ENCODE measurements at places on chromosomes 1 and 21.
A peak's percentile ranks its signal among the peaks of the same experiment; 100 is the strongest.

DNA sequence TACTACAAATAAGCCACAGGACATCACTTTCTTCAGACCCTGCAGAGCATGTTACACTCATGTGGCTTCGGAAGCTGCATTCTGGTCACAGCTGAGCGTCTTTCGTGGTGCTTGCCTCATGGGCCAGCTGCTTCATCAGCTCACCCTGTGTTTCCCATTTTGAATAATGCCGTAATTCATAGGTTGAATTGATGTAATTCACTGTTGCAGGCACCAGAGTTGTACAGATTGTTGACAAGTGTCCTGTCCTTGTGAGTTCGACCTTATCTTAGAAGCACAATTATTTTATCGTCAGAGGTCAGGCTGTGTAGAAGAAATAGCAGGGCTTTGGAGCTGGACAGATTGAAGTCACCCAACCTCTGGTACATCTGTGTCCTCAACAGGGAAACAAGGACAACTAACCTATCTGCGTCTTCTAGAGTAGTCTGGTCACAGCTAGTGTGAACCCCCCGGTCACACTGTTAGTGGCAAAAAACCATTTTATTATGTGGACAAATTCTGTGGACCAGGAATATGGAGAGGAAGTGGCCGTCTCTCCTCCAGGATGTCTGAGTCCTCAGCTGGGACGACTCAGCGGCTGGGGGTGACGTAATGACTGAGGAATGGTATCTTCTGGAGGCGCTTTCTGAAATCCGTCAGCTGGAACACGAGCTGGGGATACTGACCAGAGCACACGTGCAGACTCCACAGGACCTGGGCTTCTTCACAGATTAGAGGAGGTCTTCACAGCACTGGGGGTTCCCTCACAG lies 17.8 kb downstream of the PKNOX1 start:
- no peak for DNase-seq

- DNase-seq: no peak
These were observed 229.9 kb downstream of the TGFB2 start for GRCh38 chr1:218575079-218575478.

GRCh38 chr21:45460611-45461368 lies 55.8 kb downstream of the COL18A1 start:
- peak; percentile 39 for DNase-seq

- peak; percentile 45 for DNase-seq
These were observed 30.0 kb downstream of the SOX13 start for GRCh38 chr1:204102739-204103430.

DNA sequence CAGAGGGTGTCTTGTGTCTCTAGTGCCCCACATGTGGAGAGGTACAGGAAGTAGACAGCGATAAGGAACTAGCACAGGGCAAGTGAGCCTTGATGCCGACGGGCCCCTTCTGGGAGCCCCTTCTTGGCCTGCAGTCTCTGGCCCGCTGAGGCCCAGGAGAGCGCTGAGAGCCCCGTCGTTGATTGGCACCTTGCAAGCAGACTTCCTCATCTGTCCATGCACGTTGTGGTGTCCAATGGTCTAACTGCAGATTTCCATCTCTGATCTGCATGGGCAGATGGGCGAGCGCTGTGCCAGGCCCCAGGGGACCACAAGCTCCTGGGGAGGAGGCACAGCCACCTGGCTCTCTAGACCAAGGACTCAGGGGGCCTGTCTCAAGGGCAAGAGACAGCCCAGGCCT lies 32.4 kb downstream of the PLEKHA6 start:
- no peak for DNase-seq

DNA sequence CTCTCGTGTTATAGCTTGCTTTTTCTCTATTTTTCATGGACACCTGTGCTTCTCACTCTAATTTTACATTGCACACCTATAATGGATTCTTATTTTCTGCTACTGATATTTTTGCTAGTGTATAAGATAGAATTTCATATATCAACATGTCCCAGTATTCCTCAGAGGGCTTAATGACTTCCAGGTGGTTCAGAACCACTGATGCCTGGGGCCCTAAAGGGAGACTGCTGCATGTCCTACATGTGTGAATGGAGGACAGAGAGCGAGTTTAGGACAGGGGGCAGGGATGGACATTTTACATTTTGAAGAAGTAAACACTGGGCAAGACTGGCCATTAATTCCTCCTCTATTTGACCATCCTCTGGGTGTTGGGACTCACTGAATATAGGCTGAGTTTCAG lies 100.6 kb downstream of the DISC1 start:
- DNase-seq: no peak

DNA sequence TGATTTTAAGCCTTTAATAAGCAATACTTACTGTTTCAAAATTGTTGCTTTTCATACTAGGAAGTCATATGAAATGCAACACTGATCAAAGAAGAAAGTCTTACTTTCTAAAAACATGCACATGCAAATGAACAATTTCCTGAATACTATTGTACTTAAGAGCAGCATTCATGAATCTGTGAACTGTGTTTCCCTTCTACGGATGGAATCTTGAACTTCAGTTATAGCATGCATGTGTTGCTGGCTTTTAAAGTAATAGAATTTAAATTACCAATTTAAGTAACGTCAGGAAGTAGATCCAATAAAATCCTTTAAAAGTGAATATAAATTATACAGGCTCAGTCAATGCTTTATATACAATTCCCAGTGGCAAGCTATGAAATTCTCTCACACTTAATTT lies 348.9 kb downstream of the KCNT2 start:
- no peak for DNase-seq

- no peak for DNase-seq
These were observed 50.6 kb downstream of the KIF26B start for GRCh38 chr1:245205396-245205795.

DNA sequence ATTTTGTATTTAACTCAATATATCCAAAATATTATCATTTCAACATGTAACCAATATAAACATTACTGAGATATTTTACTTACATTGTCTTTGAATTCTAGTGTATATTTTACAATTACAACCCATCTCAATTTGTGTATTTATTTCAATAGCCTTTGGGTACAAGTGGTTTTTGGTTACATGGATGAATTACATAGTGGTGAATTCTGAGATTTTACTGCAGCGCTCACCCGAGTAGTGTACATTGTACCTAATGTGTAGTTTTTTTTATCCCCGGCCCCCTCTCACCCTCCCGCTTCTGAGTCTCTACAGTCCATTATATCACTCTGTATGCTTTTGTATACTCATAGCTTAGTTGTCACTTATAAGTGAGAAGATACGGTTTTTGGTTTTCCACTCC lies 117.0 kb upstream of the GALNT2 start:
- no peak for DNase-seq

- DNase-seq: no peak
These were observed 437.9 kb downstream of the NCAM2 start for GRCh38 chr21:21436012-21436534.

DNA sequence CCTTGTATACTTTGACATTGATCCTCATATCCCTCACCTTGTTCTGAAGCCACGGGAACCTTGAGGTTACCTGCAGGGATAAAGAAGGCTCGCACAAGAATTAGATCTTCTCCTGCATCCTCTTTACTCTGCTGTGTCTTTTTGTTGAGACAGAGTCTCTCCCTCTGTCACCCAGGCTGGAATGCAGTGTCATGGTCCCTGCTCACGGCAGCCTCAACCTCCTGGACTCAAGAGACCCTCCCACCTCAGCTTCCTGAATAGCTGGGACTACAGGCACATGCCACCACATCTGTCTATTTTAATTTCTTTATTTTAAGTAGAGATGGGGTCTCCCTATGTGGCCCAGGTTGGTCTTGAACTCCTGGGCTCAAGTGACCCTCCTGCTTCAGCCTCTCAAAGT lies 134.7 kb downstream of the PTPRC start:
- no peak for DNase-seq

DNA sequence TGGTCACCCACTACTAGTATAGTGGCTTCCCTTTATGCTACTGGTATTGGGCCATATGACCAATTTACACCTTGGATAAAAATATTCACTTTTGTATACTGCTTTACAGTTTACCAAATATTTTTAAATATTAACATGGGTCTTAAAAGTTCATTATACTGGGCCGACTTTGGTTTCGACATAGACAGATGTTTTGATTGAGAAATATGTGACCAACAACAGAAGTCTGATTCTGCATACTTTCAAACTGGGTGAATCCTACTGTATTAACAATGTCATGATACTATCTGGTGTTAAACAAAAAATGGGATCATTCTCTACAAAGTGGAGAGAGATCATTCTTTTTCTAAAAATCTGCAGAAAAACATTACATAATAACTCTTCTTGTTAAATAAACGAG lies 134.8 kb downstream of the AKT3 start:
- no peak for DNase-seq

- no peak for DNase-seq
These were observed 25.6 kb downstream of the RUNX1 start for GRCh38 chr21:35023396-35024070.

- no peak for DNase-seq
These were observed 228.3 kb downstream of the ST6GALNAC3 start for GRCh38 chr1:76302711-76303339.

DNA sequence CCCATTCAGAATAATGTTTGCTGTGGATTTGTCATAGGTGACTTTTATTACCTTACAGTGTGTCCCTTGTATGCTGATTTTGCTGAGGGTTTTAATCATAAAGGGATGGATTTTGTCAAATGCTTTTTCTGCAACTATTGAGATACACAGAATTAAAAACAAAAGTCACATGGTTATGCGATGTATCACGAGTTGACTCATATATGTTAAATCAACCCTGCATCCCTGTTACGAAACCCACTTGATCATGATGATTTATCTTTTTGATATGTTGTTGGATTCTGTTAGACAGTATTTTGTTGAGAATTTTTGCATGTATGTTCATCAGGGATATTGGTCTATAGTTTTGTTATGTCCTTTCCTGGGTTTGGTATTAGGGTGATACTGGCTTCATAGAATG lies 10.7 kb upstream of the OR2T34 start:
- no peak for DNase-seq

GRCh38 chr1:221149555-221150075 lies 270.4 kb downstream of the HLX start:
- no peak for DNase-seq

DNA sequence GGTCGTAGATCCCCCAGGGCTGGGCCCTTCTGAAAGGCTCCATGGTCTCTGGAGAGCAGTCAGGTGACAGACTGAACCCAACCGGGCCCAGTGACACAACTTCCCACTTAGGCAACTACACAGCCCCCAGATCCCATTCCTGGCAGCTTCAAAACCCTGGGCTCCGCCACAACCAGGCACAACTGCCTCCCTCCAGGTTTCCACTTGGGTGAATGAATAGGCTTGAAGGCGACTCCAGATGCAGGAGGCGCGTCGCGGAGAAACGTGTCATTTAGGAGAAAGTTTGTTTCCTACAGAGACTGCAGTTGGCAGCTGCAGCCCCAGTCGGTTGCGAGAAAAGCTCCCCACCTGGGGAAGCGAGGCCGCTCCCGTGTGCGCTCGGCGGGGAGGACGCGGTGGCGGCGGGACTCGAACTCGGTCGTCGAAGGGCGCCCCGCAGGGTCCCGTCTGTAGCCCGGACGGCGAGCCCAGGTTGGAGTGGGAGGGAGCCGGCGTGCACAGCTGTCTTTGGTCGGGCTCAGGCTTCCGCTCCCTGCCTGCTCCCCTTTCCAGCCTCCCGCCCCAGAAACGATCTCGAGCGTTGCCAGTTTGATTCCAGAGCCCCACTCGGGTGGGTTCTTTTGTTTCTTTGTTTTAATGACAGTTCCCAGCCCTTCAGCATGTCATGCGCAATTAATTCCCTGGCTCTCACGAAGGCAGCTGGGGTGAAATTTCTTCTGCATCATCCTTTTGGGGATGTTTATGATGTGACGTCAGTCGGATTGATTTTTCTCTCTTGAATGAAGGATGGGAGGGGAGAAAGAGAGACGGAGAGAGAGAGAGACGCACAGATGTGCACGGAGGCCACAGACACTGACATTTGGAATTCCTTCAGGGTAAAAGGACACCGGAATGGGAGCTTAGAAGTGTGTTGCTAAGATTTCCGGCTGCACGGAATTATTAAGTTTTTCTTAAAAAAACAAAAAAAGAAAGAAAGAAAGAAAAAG lies 862 bp upstream of the SGIP1 start:
- no peak for DNase-seq

- no peak for DNase-seq
These were observed 375.7 kb upstream of the DAB1 start for GRCh38 chr1:57799490-57800115.

DNA sequence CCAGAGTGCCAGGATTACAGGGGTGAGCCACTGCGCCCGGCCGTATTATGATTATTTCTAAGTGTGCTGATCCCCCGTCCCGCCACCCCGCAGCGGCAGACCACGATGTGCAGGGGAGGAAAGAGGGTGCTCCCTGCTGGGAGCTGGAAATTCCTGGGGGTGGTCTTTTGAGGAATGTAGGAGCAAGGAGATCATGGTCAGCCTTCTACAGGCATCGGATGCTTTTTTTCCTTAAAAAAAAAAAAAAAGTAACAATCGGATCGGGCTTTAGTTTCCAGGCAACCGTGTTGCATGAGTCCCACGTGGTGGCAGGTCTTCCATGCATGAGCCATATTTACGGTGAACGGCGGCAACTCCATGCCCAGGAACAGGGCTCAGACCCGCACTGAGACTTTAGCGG lies 74.2 kb upstream of the COX20 start:
- no peak for DNase-seq

DNA sequence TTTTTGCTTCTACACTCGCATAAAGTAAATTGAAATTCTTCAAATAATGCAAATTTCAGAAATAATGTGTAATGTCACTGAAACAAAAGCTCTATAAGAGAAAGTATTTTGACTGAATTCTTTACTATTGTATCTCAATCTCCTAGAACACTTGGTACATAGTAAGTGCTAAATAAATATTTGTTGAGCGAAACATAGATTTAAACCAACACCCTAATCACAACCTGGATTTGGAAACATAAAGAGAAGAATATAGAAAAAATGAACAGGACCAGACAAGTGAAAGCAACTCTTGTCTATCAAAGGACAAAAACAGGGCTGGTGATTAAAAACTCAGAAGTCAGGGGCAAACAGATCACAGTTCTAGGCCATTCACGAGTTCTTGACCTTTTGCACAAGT lies 74.3 kb downstream of the AK5 start:
- no peak for DNase-seq

DNA sequence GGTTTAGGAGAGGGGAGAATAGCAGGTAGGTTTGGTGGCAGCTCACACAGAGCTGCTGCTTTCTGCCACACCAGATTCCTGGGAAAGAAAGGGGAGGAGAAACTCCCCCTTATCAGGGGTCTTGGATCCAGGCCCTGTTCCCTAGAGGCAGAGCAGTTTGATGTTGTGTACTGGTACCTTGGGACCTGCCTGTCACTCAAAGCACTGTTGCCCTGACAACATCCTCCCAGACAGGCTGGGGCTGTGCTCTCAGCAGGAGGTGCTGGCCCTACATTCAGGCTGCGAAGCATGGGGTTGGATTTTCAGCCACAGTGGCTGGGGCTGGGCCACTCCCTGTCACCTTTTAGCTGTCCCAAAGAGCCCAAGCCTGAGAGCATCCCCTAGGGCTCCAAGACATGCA lies 188.0 kb downstream of the GRIK3 start:
- DNase-seq: no peak

- DNase-seq: no peak
These were observed 31.1 kb downstream of the LHX8 start for GRCh38 chr1:75165264-75165663.

DNA sequence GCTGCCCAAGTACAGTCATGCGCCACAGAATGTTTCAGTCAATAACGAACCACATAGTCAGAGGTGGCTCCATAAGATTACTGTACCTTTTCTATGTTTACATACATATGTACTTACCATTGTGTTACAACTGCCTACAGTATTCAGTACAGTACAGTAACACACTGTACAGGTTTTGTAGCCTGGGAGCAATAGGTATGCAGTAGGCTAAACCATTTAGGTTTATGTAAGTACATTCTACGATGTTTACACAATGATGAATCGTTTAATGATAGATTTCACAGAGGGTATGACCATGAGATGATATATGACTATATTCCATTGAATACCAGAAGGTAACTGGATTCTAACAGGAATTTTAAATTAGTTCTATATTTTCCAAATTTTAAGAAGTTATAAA lies 10.5 kb downstream of the YY1AP1 start:
- peak; percentile 8 for DNase-seq
